SHP77 (cell line): ENCODE measurements at places on chromosomes 5 and 9.

DNA sequence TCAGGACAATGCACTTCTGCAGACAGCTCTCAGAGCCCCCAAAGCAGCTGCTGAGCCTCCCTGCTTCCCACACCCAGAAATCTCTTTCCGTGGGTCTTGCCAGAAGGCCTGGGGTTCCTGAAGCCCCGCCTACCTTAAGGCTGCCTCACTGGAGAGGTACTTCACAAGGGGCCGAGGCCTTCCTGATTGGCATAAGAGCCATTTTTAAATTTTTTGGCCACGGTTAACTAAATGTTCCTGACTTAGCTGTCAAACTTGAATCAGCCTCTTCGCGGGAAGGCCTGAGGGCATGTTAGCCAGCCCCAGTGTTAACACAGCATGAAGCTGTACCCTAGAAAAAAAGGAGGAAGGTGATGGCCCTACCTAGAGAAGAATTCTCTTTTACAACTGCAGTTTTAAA lies 20.7 kb upstream of the EPB41L4B start:
- no peak for DNase-seq

GRCh38 chr5:169415371-169415770 lies 114.4 kb upstream of the SLIT3 start:
- DNase-seq, result no peak

DNA sequence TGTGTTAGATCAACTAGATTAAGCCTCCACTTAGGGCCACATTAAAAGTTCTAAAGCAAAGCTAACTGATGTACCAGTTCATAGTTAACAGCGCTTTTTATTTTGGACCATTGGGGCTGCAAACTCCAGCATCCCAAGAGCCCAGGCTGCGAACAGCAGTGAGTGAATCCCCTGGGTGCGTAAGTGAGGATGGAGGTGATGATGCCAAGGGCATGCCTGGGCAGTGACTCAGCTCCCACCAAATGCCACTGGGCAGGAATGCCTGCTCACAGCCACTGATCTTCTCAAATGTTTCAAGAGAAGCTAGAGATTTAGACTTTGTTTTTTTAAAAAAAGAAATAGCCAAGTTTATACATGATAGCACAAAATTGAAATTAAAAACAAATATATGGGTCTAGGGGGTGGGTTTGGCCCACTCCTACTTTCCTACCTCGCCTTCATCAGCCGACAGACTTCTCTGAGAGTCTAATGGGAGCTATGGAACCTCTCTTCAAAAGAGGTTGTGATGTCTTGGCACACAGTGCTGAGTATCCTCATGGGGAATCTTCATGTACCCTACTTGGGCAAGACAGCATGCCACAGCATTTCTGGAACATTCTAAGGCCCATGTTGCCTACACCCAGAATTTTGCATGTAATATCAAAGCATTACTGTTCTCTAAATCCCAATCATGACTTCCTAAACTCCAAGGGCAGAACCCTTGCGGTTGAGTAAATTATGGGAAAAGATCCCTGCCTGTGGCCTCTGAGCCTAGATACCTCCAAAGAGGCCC lies 398.1 kb downstream of the EBF1 start:
- no peak for DNase-seq

DNA sequence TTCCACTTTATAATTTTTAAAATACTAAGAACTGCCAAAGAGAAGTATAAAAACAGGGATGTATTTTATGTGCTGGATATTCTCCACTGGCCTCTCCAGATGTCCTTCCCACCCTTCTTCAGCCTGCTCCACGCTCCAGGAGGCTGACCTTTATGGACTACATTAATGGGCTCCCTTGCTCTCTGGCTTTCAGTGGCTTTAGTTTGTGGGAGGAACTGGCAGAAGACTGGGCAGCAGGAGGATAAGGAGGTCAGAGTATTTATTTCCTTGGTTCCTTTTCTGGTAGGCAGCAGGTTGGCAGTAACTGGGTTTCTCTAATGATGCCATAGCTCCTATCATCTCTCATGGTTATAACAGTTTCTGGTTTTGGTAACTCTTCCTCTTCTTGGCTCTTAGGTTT lies 133.9 kb downstream of the PAM start:
- no peak for DNase-seq

- DNase-seq, result peak; percentile 48
Measured at GRCh38 chr5:122774519-122774860, 390 bp upstream of the SNX2 start.

DNA sequence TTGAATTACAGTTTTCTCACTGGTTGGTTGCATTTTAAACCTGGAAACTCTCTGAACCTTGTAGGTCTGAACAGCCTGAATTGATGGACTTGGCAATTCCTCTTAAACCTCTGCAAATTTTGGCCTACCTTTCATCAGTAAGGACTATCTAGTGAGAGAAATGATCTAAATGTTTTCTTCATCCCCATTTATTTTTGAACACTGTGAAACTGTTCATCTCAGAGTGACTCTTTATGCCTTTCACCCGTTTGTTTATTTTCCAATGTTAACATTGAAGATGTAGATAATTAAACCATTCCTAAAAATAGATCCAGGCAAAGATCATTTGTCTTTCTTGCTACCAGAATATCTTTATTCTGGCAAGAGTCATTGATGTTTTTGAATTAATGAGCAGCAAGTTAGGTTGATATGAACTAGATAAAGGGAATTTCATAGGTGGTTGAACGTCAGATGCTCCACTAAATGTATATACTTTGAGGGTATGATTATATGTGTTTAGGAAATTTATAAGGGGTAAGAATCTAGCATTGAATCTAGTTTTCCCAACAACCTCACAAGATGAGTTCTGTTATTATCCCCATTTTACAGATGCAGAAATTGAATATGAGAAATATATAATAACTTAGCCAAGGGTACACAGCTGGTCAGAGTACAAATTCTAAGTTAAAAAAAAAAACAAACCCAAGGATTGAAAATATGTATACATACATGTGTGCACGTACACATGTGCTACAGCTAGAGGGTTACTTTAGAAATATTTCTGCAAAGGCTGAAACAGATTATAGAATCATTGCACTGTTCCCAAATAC lies 3.4 kb downstream of the CPEB4 start:
- no peak for DNase-seq

DNA sequence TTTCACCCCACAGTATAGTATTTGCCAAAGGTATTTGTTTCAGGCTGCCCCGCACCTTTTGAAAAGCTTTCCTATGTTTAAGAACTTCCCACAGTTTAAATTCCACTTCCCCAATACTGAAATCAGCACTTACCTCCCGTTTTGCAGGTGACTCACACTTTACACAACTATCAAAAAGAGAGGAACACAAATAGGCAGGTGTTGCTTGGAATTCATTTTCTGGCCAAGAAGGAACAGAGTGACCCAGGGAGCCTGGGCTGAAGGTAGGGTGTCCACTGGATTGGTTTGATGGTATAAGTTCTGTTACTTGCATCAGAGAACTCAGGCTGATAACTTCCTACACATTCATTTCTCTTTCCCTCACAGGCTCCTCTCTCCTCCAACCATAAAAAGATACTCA lies 60.1 kb upstream of the SLC30A5 start:
- no peak for DNase-seq

DNA sequence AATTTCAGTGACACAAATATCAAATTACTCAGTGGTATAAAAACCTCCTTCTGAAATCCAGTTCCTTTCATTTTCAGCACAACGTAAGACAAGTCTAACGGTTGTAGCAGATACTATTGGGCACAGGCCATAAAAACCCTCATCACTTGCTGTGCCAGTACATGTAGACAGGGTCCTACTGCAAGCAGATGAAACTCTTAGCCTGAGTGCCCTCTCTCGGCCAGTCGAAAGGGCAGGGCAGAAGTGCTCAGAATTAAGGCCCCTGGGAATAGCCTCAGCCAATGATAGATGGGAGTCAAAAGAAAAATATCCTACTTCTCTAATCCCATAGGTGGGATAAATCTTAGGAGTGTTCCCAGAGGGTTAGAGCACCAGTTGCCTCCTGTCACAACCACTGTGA lies 168.5 kb upstream of the FER start:
- no peak for DNase-seq

GRCh38 chr5:98259595-98259994 lies 513.9 kb upstream of the RGMB start:
- no peak for DNase-seq

- no peak for DNase-seq
Measured at GRCh38 chr5:42888771-42889170, 77.1 kb upstream of the SELENOP start.

GRCh38 chr9:38106488-38106887 lies 37.5 kb upstream of the SHB start:
- no peak for DNase-seq

DNA sequence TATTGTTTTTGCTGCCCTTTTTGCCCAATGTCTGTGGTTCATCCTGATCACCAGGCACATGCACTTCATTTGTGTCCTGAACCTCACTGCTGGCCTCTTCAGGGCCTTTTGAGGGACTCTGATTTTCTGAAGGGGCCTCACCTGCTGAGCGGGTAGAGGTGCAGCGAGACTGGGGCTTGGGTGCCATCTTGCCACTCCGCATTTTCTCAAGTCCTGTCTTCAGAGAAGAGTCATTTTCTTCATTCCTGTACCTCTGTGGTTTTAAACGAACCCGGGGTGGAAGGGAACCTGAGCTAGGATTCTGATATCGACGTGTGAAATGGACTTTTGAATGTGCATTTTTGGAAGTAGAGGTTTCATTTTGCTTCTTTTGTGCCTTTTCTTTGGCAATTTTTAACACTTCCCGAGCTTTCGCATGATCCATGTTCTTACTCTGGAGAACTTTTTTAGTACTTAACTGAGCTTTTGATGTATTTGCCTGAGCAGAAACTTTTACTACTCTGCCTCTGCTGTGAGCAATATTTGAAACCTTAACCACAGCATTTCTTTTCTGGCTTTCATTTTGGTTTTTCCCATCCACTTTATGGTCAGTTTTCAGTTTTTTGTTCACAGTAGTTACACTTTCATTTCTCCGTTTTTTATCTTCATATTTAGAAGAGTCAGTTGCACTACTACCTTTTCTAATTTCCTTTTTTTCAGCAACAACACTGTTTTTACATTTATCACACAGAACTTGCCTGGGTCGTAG lies 26.1 kb downstream of the PWWP2A start:
- no peak for DNase-seq

GRCh38 chr9:84228130-84228720 lies 112.3 kb downstream of the SLC28A3 start:
- DNase-seq, result no peak

GRCh38 chr5:169580964-169581363 lies 2.6 kb upstream of the SPDL1 start:
- DNase-seq, result no peak

DNA sequence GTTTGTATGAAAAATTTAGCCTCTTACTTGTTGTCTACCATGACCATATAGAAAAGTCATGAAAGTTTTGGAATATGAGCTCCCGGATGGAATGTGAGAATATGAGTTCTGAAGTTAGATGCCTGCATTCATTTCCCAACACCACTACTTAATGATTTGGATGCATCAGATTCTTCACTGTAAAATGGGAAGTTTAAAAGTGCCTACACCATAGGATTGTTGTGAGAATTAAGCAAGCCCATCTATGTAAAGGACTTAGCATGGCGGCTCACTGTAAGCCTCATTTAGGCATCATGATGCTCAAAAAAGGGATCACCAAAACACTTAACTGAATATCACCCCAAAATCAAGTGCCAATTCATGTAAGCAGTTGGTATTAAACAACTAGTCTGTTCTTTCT lies 177.3 kb downstream of the RAB3C start:
- no peak for DNase-seq

GRCh38 chr9:6997330-6997729 lies 239.6 kb downstream of the KDM4C start:
- DNase-seq, result no peak

DNA sequence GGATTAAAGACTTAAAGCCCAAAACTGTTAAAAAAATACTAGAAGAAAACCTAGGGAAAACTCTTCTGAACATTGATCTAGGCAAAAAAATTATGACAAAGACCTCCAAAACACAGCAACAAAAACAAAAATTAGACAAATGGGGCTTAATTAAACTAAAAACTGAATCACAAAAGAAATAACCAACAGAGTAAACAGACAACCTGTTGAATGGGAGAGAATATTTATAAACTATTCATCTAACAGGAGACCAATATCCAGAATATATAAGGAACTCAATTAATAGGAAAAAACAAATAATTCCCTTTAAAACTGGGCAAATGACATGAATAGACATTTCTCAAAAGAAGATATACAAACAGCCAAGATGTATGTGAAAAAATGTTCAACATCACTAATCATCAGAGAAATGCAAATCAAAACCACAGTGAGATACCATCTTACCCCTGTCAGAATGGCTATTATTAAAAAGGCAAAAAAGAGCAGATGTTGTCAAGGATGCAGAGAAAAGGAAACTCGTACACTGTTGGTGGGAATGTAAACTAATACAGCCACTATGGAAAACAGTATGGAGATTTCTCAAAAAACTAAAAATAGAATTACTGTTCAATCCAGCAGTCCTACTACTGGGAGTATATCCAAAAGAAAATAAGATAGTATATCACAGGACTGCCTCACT lies 50.2 kb upstream of the TLX3 start:
- DNase-seq, result no peak

DNA sequence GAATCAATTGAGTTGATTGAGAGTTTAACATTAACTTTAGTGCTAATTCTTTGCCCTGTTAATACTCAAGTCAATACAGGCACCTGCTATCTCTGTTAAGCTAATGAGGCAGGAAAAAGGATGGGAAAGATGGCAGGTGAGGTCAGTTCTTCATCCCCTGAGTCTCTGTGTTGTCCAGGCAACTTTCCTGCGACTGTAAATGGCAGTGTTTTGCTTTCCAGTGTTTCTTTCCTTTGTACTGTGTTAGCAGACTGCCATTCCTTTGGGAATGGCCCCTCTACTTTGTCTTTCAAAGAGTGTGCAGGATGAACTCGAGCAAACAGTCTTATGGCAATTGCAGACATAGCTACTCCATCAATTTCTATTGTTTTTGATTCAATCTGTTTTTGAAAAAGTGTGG lies 202.2 kb upstream of the VLDLR start:
- no peak for DNase-seq

DNA sequence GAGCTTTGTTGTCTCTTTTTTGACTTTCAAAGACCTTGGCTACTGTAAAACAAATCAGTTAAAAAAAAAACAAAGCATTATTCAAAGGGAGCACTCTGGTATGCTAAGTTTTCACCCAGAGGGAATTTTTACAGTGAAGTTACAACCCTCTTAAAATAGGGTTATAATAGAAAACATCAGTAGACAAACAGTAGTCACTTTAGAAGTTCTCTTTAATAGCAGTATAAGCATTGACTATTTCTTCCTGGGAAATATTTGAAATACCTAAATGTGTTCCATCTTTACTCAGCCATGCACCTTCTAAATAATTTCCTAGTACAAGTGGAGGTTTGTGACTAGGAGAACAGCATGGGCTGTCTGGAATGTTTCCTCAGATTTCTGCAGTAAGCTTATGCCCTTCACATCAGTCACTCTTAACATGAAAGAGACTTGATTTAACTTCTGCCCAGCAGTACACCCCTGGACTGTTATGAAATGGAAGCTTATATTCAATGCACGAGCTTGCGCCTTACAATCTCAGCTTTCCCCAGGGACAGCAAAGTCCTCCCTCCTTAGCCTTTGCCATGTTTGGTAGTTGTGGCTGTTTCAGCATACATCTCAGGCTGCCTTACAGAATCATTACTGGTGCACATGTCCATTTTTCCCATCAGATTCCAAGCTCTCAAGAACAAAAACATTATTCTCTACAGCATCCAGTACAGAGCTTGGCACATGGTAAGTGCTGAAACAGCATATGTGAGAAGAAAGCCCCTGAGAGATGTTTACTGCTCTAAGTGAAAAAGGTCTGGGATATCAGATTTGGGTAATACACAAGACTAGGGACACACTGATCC lies 191.5 kb downstream of the ZNF608 start:
- DNase-seq, result no peak

- DNase-seq, result no peak
Measured at GRCh38 chr9:81335879-81336421, 353.4 kb downstream of the TLE1 start.

GRCh38 chr5:127375124-127375523 lies 84.5 kb downstream of the MEGF10 start:
- no peak for DNase-seq
